Fibroblast of skin of right biceps (primary cell): ENCODE measurements at places on chromosomes 1 and 21.

DNA sequence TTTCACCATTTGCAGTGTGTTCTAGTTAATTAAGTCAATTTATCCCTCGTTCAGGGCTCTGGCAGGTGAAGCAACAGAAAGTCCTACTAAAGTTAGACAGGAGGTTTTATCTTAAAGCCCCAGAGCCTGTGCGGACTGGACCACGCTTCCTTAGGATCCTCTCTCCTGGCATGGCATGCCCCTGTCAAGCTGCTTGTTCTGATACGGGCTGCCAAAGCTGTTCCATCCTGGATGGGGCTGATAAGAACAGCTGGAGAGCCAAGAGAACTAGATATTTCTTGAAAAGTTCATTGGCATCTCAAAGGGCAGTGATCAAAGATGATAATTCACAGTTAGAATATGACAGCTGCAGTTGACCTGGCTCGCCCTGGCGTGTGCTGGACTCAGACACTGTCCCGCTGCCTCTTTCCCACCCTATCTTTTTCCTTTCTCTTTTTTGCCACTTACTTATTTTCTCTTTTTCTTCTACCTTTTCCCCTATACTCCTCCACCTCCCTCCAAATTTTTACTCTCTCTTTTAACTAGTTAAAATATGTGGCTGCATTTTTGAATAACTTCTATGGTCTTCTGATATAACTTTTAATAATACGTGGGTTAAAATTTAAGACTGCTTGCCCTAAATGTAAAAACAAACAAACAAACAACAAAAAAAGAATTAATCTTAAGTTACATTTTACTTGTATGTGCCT, 96.7 kb downstream of the ABCA4 start:
- no peak for DNase-seq

DNA sequence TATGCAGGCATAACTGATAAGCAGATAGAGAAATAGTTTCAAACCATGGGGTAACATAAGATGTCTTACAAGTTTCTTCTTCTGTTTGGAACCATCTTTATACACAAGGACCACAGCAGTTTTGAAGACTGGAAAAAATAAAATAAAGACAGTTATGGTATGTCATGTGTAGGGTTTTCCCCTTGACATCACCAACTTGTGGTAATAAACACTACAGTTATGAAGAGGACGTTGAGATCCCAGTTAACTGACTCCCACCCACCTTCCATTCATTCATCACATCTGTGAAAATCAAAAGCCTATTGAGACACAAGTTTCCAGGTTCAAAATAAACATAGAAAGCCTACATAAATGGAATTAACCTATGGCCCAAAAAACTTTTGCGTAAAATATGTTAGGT, 92.5 kb upstream of the KRTAP19-8 start:
- DNase-seq: no peak

DNA sequence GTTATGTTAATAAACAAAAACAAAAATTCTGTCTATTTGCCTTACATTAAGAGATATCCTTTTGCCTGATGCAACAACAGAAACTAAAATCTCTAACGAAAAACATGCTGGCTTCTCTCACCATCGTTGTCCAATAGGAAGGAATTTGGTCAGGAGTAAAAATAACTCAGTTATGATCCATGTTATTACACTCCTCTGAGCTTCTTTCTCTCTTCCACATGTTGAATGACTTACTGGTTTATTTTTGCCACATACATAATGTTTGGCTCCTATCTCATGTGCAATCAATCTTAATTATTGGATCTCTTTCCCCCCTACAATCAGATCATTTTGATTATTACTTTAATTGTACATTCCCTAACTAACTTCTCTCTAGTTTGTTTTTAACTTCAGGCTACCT, 688.4 kb downstream of the USP25 start:
- DNase-seq: peak; percentile 62

DNA sequence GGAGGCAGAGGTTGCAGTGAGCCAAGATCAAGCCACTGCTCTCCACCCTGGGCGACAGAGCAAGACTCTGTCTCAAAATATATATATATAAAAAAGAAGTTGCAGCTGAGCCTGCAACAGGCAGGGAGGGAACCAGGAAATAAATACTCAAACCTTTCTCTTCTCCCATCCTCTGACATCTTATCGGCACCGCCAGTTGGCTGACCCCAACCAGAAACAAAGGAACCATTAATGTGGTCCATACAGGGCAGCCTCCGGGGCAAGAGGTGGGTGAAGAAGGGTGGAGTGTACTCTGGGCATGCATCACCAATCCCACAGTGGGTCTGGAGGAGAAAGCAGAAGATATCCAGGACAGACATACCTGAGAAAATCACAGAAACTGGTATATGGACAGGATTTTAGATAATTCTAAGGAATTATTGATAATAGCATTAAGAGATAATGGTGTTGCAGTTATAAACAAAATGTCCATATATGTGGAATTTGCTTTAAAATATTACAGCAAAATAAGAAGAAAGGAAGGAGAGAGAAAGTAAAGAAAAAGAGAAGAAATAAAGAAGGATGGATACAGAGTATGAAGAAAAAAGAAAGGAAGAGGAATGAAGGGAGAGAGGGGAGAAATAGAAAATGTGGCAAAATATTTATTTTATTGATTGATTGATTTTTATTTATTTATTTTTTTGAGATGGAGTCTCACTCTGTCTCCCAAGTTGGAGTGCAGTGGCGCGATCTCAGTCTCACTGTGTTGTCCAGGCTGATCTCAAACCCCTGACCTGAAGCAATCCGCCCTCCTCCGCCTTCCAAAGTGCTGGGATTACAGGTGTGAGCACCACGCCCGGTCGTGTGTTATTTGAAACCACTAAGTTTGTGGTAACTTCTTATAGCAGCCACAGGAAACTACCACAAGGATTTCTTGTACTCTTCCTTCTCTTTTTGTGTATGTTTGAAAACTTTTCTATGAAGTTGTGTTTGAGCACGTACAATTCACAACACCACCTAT, 4.1 kb upstream of the PTAFR start:
- no peak for DNase-seq

GRCh38 chr1:176073524-176074157, 133.4 kb downstream of the COP1 start:
- DNase-seq: peak; percentile 61

GRCh38 chr1:11098931-11099309, 749 bp downstream of the EXOSC10 start:
- no peak for DNase-seq

DNA sequence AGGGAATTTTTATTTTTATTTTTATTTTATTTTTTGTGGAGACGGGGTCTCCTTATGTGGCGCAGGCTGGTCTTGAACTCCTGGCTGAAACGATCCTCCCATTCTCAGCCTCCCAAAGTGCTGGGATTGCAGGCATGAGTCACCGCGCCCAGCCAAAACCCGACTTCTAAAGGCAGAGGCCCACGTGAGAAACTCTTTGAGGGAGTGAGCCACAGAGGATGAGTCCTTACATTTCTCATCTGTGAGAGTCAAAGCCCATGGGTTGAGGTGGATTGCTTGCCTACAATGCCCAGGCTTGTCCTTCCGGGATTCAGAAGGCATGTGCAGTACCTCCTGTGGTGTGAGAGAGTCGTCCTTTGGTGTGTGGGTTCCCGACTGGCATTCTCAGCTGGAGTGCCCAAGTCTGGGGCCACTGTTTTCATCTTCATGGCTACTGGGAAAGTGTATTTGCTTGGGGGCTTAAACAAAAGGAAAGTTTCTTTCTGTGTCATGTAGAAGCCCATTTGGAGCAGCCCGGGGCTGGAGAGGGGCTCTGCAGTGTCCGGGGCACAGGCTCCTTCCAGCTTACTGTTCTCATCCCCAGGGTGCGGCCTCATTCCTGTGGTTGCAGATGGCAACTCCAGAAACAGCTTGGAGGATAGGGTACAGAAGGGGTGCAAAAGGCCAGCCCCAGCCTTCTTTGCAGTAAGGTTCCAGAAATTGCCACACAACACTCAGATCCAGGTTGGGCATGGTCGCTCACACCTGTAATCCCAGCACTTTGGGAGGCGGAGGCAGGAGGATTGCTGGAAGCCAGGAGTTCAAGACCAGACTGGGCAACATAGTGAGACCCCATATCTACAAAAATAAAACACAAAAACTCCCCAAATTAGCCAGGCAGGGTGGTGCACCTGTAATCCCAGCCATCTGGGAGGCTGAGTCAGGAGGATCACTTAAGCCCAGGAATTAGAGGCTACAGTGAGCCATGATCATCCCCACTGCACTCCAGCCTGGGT, 29.4 kb upstream of the CSF3R start:
- peak; percentile 2 for DNase-seq

- DNase-seq: no peak
Observed at GRCh38 chr1:203273869-203274602, 31.3 kb upstream of the BTG2 start.

GRCh38 chr1:241738284-241739078, 86.4 kb downstream of the WDR64 start:
- no peak for DNase-seq

DNA sequence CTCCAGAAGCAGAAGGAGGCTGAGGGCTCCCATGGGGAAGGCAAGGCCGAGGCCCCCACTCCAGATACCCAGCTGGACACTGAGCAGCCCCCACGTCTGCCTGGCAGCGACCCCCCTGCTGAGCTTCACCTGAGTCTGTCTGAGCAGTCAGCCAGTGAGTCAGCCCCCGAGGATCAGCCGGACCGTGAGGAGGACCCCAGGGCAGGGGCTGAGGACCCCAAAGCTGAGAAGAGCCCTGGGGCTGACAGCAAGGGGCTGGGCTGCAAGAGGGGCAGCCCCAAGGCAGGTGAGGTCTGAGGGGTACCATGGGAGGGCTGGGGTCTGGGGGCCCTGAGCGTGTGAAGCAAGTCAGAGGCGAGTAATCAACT, 21.3 kb downstream of the DMBX1 start:
- no peak for DNase-seq

DNA sequence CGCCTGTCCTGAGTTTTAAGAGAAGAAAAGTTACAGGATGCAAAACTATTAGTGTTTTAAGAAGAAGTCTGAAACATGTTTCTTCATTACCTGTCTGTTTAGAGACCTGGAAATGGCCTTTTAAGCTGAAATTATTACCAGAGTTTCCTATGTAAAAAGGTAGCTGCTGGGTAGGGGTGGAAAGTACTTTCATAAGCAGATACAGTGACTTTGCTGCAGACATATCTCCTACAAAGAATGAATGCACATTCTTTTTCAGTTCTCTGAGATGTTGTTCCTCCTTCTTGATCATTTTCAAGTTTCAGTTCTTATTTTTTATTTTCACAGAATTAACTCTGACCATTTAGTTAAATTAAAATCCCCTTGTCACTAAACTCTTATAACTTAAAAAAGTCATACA, 1329.6 kb downstream of the KCNT2 start:
- DNase-seq: no peak

GRCh38 chr1:200075522-200075921, 48.0 kb downstream of the NR5A2 start:
- no peak for DNase-seq

DNA sequence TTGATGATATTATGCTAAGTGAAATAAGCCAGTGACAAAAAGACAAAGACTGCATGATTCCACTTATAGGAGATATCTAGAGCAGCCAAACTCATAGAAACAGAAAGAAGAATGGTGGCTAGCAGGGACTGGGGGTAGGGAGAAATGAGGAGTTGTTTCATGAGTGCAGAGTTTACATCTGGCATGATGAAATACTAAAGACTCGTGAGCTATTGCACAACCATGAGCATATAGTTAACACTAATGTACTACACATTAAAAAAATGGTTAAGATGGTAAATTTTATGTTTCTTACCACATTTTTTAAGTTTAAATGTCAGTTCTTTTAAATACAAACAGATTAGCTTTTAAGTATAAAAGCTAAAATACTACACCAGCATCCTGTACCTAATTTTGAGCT, 57.8 kb downstream of the ESRRG start:
- peak; percentile 23 for DNase-seq

- no peak for DNase-seq
Observed at GRCh38 chr1:168482106-168482505, 61.7 kb downstream of the XCL2 start.

- DNase-seq: peak; percentile 34
Observed at GRCh38 chr1:961132-961669, 817 bp downstream of the KLHL17 start.

- DNase-seq: no peak
Observed at GRCh38 chr1:160755911-160756848, 17.1 kb downstream of the SLAMF7 start.

DNA sequence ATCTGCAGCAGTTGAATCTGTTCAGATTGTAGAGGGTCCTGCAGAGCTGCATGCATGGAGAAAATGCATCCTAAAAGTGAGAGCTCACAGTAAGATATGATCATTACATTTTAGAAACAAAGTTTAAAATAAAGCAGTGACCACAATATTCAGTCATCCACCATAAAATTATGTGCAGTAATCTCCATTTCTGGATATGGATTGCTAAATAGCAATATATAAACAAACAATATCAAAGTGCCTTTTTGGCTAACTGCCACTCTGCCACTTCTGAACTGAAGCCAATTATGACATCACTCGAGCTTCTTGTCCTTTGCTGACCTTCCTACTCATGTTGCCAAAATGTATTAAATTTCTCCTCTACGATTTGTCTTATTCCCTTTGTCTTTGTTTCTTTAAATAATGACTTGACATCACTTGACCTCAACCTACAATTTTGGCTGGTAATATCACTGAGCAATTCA, 262.0 kb upstream of the CXADR start:
- DNase-seq: no peak

DNA sequence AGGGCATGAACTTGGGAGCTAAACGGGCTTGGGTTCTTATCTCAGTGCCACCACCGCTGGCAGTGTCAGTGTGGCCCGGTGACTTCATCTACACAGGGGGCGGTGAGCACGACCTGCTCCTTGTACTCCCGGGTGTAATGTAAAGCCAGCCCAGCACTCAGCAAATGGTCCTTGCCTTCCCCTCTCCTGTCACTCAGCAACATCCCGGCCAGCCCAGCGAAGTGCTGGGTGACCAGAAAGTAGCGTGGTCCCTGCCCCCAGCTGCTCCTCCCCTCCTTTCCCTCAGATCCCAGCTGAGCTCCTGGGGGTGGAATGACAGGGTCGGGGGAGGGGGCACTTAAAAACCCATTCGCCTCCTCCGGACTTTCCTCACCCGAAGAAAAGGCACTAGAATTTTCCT, 7.2 kb downstream of the KCNN3 start:
- no peak for DNase-seq

DNA sequence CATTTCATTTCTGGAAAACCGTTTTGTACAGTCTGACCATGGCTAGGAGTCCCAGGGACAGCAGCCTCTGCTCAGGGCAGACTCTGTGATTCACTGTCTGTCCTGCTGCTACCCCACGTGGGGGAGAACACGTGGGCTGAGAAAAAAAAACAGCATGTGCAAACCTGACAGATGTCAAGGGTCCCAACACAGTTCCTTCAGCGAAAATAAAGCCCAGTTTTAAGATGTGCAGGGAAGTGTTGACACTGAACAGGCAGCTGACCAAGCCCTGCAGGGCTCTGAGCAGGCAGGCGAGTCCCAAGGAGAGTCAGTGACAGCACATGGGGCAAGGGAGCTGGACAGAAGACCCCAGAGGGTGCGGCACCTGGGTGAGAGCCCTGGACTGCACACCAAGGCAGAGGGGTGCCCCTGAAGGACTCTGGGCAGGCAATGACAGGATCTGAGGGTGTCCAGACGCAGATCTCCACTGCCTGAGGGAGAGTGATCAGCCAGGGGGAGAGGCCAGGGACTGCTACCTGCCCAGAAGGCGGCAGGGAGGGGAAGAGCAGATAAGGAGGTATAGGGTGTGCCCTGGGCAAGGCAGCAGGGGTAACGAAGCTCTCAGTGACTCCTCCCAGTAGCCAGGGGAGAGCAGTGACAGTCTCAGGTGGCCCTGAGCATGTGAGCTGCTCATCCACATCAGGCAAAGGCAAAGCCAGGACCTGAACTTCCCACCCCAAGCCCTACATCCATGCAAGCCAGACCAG, 5.1 kb upstream of the SPATC1L start:
- peak; percentile 51 for DNase-seq
